ENCODE measurements at places on chromosomes 13 and 19. TPM values are rescaled to one million over a fixed set of nuclear protein-coding genes. Genes with fewer than 3 reads are reported as not detected.

GIPC3 gene
- polyA plus RNA-seq = 5.6 TPM

DGKH gene
- polyA plus RNA-seq = 11.6 TPM

SBK2 gene
- polyA plus RNA-seq = not detected

CD177 gene
- 0.78 TPM for polyA plus RNA-seq

ZNF554 gene
- 8.5 TPM for polyA plus RNA-seq

ZNF701 gene
- polyA plus RNA-seq = 19.4 TPM

PCP2 gene
- polyA plus RNA-seq = 1.6 TPM

KRTDAP gene
- 2.0 TPM for polyA plus RNA-seq

HCST gene
- polyA plus RNA-seq = 5.9 TPM

URAD gene
- not detected for polyA plus RNA-seq

Measured in left lung (tissue), 14 donors.